NCI-H2081 (cell line): ENCODE measurements at places on chromosomes 4 and X.

- no peak for DNase-seq
Measured at GRCh38 chrX:41067721-41068120, 17.5 kb upstream of the USP9X start.

DNA sequence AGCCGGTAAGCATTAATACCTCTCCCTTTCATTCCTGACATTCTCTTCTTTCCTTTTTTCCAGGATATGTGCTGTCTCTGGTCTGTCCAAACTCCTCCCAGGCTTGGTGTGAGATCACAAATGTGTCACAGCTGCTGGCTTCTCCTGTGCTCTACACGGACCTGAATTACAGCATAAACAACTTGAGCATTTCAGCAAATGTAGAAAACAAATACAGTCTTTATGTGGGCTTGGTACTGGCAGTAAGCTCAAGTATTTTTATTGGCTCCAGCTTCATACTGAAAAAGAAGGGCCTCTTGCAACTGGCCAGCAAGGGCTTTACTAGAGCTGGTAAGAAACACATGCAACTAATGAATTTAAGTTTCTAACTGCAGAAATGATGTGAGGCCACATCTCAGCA is 8.4 kb downstream of the NIPAL1 start:
- DNase-seq, result no peak

GRCh38 chr4:184668511-184669114 is 19.1 kb downstream of the PRIMPOL start:
- DNase-seq, result no peak

- no peak for DNase-seq
Measured at GRCh38 chr4:176335421-176335820, 15.7 kb downstream of the SPCS3 start.

DNA sequence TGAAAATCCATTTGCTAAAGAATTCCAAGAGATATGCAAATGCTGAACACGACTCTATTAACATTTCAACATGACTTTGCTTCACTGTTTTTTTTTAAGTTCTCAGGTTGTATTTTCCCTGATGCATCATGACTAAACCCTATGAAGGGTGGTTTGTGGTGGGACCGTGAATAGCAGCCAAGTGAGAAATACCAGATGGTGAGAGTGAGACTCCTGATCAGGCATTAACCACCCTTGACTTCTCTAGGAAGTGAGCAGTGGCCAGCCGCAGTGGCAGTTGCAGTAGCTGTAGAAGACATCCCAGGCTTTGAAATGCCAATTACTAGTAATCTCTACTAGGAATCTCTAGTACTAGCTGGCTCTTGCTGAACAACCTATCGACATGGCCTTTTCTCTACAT is 383.4 kb downstream of the FAM133A start:
- no peak for DNase-seq

- no peak for DNase-seq
Measured at GRCh38 chrX:103275947-103276567, 493 bp downstream of the TCEAL5 start.

GRCh38 chrX:13761606-13762414 is 27.3 kb downstream of the OFD1 start:
- DNase-seq, result no peak

- no peak for DNase-seq
Measured at GRCh38 chr4:174928575-174929253, 10.6 kb downstream of the ADAM29 start.

DNA sequence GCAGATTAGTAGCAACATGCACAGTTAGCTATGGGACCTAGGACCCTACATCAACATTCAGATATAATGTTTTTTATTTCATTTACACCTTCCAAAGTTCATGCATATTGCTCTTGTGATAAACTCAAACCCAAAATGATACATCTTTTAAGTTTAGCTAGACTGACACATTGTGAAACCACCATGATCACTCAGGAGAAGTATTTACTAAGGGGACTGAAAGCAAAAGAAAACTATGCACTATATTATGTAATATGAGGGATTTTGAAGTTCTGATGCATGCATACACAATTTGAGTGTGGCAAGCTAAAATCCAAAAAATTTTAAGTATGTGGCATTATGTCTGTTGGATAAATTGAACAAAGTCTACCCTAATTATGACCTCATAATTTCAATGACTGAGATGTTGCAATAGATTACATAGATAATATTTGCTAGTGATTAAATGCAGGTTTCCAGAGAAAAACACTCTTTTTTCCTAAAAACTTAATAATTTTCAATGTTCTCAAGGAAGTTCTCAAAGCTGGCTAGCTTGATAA is 914.8 kb upstream of the GRIA3 start:
- DNase-seq, result no peak

DNA sequence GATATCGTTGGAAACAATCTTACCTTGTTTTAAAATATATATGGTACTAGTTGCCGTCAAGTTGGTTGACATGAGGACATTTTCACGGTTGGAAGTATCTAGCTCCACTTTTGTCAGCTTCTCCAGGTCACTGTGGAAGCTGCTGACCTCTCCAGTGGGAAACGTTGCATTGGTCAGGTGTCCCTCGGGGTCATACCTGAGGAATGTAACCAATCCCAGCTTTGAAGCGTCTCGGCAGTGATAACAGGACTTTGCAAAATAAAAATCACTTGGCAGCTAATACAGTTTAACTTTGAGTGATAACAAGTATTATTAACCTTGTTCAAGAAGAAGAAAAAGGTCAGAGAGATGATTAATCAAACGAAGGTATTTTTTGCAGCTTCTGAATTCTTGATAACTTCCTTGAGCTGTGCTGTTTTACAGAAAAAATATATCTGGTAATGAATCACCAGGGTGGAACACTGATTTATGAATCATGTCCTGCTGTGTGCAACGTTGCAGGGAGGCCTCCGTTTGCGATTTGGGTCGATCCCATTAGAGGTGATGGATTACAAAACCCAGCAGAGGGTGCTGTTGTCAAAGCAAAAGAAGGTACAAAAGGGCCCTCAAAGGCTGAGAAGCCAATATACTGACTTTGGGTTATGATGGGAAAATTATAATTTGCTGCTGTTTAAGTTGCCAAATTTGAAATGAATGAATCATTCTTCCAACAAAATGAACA is 60.1 kb downstream of the SH2D1A start:
- DNase-seq, result peak; percentile 91

- DNase-seq, result no peak
Measured at GRCh38 chr4:145012841-145013240, 85.2 kb downstream of the ANAPC10 start.

DNA sequence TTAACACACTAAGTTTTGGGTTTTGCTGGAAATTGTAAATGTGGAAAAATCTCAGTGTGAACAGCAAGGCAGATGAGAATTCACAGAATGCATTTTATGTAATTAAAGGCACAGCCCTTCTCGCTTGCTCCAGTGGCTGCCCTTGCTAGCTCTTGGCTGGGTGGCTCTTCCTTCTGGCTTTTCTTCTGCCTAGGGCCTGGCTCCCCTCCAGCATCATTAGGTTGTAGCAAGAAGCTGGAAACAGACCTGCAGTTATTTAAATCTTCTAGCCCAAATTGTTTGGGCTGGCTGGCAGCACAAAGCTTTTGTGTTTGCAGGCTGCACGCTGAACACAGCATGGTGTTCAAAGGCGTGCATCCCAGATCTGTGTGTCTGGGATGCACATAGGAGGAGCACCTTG is 56.5 kb downstream of the LIMCH1 start:
- DNase-seq, result no peak

- DNase-seq, result no peak
Measured at GRCh38 chrX:9182041-9182440, 148.1 kb upstream of the FAM9B start.

- no peak for DNase-seq
Measured at GRCh38 chr4:56659946-56660345, 21.1 kb downstream of the HOPX start.

DNA sequence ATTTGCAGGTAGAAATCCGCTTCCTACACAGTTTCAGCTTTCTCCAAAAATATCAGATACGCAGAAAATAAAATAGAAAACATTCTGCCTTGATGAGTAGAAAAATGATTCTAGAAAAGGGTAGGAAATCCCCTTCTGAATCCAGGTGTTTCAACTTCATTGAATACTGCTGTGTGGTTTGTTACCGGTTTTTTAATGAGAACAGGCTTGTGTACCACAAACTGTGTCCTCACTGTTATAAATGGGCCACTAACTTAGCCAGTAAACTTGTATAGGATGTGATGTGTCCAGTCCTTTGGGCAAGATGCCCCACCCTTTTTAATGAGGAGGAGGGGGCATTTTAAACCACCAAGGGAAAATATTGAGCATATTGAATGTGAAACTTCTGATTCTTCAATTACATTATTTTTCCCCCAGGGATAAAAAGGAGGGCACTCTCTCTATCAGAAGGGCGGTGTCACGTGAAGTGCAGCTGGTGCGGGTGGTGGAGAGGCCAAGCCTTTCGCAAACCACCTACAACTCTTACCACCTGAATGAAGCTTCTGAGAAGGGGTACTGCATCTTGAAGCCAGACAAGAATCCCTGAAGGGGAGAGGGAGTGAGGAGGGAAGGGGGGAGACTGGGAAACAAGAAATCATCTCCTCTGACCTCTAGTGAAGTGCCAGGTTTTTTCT is 4.5 kb downstream of the CXXC4 start:
- DNase-seq, result peak; percentile 59

- DNase-seq, result peak; percentile 18
Measured at GRCh38 chrX:46758163-46758955, 559 bp downstream of the SLC9A7 start.

- DNase-seq, result peak; percentile 31
Measured at GRCh38 chr4:47913330-47913729, 1.1 kb downstream of the NFXL1 start.

GRCh38 chr4:123788577-123788976 is 392.0 kb downstream of the SPRY1 start:
- DNase-seq, result no peak

DNA sequence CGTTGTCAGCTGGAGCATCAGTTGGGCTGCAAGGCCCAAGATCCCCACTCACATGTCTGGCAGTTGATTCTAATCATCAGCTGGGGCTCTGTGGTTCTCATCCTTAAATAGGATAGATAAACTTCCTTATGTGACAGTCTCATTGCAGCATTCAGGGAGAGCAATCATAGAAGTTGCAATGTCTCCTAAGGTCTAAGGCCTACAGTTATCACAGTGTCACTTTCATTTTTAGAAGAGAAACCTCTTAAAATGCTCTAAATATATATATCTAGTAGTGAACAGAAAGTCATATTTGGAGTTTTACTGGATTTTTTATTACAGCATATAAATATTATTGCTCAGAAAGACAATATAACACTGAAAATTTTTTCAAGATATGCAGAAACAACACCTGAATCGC is 226.0 kb upstream of the PPP1R2C start:
- no peak for DNase-seq

DNA sequence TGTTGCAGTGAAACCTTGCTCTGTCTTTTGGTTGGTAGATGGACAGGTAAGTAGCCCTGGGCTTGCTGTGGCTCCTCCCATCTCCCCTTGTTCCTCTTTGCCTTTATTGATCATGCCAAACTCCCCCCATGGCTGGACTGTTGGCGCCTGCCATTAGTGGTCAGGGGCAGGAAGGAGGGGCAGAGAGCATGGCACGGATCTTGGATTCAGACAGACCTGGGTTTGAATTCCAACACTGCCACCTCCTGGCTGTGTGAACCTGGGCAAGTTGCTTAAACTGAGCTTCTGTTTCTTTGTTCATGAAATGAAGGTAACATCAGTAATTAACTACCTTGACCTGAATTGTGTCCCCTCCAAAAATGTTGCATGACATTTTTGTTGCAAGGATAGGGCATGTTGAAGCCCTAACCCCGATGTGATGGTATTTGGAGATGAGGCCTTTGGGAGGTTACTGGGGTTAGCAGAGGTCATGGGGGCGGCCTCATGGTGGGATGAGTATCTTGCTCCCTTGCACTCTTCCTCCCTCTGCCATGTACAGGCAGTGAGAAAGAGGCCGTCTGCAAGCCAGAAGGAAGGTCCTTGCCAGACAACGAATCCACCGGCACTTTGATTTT is 6.0 kb downstream of the SLC2A9 start:
- peak; percentile 81 for DNase-seq

DNA sequence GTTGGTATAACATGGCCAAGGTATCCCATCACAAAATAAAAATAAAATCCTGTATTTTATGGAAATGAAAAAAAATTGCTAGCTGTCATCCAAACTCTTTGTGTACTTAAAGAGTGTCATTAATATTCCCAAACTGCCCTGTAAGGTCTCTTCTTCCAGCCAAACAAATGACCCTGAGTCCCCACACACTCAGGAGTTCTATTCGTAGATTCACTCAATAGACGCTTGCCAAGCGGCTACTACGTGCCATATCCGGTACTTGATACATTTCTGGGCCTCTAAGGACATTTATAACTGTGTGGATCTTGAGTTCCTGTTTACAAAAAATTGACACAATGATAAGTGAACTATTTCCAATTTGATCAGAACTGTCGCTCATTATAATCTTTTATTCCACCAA is 245.1 kb downstream of the SCFD2 start:
- no peak for DNase-seq

GRCh38 chrX:143945171-143945570 is 61.3 kb downstream of the UBE2NL start:
- no peak for DNase-seq

DNA sequence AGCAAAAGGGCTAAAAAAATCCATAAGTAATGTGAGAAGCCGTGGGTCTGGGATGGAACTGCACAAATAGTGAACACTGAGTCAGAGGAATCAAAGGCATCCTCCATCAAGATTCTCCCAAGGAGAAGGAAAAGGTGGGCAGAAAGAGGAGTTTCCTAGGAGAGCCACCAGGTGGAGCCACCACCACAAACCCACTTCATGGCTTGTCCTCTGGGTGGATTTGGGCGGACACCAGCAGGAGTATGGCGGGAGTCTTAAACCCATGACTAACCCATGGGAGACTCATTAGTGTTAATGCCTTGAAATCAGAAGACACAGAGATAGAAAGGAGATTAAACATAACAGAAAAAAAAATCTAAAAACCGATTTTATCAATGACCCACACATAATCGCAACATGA is 147.7 kb downstream of the SH3KBP1 start:
- DNase-seq, result peak; percentile 24

GRCh38 chr4:122622400-122622799 is 1.5 kb upstream of the IL21 start:
- DNase-seq, result no peak

DNA sequence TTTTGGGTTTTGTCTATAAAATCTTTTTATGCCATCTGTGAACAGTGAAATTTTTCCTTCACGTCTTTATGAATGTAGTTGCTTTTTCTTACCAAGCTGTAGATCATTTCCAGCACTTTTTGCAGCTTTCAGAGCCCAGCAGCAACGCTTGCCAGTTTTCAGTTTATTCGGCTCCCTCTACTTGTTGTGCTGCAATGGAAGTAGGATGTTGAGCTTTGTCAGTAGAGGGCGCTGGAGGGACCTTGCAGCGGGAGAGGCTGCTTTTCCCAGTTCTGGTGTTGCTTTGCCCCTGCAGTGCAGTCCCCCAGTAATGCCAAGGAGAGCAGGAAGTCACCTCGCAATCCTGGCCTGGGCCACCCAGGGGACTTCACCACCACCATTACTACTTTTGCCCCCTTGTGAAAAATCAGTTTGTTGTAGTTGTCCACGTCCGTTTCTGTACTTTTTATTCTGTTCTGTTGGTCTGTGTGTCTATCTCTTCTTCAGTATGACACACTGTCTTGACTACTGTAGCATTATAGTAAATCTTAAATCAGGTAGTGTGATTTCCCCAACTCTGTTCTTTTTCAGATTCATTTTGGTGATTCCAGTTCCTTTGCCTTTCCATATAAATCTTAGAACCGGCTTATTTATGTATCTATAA is 21.8 kb downstream of the CMC4 start:
- DNase-seq, result peak; percentile 37

GRCh38 chr4:87669373-87669772 is 19.3 kb downstream of the DMP1 start:
- no peak for DNase-seq
